ENCODE measurements at places on chromosomes 7 and 10. TPM values are rescaled to one million over a fixed set of nuclear protein-coding genes. Genes with fewer than 3 reads are reported as not detected.

GRCh38 chr7:140403878-140404564 is at the start of gene RAB19:
Gene RAB19, plus strand, starts transcription at chr7:140404058. Its CDS starts 3,589 bp downstream, at chr7:140407647.
- no peak for DNase-seq

GRCh38 chr10:90484518-90484917 is 373.3 kb downstream of the HTR7 start:
- no peak for DNase-seq

- DNase-seq: no peak
Measured at GRCh38 chr10:118307220-118307619, 34.9 kb downstream of the FAM204A start.

DNA sequence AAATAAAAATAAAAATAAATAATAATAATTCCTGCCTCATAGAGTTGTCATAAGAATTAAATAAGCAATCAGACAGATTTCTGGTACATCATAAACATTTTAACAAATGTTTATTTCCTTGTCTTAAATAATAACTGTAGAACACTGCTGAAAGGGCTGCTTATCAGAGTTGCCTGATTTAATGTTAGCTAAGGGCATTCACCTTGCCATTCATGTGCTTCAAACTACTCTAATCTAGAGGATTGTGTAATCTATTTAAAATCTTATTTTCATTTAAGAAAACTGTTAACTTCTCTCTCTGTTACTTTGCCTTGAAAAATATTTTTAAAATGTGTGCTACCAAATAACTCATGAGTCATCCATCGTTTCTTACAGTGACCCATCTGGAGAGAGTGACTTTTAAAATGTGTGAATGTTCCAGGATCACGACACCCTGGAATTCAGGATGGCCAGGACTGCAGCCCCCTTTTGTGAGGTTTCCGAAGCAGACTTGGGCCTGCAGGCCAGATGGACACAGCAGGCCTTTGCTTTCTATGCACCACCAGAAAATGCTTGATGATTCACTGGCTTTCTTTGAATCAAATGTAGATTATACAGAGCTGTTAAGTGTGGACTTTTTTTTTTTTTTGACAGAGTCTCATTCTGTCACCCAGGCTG is 109.1 kb upstream of the TNS3 start:
- no peak for DNase-seq

GRCh38 chr10:70799124-70799523 is 13.9 kb upstream of the TBATA start:
- DNase-seq: no peak

GRCh38 chr10:88385601-88386203 is 197.4 kb downstream of the RNLS start:
- DNase-seq: no peak

DNA sequence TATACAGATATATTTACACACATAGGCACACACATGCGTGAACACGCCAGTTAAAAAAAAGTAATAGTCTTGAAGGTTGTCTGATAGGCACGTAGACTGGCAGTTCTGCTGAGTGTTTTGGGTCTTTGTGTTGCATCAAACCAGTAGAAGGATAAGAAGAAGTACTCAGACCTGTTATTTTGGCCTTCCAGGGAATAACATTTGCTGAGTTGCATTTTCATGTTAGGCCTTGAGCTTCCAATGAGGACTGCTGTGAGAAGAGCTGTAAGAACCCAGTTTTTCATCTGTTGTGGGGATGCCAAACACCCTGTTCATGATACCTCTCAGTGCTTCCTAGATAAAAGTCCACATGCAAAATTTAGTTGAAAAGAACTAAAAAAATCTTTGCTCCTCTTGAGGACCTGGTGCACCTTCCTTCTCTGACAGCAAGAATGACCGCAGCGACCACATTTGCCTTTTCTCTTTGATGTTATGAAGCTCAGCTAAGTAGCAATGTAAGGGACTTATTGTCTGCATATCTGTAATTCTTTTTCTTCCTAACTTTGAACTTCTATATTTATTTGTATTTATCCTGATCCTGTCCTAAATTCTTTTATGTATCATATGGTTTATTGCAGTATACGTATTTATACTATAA is 27.2 kb downstream of the HIPK2 start:
- DNase-seq: no peak

DNA sequence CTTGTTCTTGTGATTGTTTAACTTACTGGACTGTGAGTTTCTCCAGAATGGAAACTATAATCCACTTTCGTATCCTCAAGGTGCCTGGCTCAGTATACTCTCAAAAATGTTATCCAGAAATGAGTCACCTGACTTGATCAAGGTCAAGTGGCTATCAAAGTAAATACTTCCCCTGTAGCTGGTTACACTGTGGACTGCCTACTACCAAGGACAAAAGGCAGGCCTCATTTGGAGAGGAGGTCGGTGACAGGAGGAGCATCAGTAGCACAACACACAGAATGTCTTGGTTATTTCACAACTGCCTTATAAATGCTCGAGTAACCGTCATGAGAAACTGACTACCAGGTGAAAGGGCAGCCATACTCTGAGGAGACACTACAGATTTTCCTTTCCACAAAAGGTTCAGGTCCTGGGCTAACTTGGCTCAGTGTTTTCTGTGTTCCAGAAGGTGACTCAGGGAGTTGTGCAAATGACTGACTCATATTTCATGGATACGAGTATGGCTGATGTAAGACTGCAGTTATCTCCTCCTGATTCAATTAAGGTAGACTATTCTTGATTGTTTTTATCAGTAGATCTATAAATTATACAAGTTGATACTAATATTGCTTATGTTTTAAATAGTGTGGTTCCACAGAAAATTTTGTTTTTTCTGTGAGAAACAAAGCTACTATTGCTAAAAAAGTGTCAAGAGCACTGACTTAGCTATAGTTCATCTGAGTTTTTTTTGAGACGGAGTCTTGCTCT is 4.2 kb upstream of the CCNY start:
- DNase-seq: peak; percentile 39

- no peak for DNase-seq
Measured at GRCh38 chr10:102120991-102121738, 997 bp upstream of the LDB1 start.

- no peak for DNase-seq
Measured at GRCh38 chr7:47358357-47358756, 223.6 kb downstream of the TNS3 start.

DNA sequence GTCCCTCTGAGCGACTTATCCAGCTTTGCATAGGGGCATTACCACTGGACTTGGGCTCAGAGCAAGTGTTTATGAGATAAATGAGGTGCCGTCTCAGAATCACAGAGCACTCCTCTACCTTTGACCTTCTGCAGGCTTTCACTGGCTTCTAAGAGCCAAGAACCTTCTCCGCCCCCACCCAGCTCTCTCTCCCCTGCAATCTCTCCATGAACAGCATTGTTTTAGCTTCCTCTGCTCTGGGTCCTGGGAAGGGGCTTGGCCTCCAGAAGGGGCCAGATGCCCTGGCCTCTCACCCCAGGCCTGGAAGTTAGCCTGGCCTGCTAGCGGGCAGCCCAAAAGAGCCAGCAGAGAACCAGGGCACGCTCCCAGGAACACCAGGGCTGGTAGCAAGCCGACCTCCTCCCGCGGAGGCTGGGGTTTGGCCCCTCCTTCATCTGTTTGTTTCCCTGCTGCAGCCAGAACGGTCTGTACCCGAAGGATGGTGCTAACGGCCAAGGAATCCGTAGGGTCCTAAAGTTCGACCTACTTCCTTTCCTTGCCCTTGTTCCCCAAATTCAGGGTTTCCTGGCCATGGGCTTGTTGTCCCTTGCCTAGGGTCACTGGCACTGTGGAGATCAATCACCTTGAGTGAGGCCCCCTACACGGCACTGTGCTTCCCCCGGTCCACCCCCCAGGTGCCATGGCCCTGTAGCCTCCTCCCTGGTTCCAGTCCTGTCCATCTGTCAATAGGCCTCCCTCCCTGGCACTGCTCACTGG is 18.7 kb upstream of the DDIT4 start:
- DNase-seq: no peak

DNA sequence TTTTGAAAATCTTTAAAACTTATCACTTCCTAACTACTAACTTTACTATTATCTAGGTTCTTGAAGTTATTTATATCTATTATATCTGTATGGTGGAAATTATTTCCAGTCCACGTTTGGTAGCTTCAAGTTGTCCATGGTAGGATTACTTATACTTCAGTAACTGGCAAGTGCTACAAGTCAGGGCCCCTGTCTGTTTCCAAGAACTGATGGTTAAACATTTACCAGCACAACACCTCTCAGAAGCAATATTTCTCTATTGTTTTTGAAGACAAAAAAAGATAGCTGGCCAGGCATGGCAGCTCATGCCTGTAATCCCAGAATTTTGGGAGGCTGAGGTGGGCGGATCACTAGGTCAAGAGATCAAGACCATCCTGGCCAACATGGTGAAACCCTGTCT is 240.4 kb upstream of the RHOBTB1 start:
- DNase-seq: no peak

DNA sequence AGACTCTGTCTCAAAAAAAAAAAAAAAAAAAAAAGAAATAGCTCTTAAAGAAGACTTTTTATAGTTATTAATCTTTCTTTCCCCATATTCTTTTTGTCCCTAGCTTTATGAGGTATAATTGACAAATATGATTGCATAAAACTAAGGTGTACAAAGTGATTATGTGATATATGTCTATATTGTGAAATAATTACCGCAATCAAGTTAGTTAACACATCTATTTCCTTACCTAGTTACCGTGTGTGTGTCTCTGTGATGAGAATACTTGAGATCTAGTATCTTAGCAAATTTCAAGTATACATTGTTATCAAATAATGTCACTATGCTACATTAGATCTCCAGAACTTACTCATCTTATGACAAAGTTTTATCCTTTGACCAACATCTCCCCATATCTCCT is 30.7 kb upstream of the UBN2 start:
- no peak for DNase-seq

DNA sequence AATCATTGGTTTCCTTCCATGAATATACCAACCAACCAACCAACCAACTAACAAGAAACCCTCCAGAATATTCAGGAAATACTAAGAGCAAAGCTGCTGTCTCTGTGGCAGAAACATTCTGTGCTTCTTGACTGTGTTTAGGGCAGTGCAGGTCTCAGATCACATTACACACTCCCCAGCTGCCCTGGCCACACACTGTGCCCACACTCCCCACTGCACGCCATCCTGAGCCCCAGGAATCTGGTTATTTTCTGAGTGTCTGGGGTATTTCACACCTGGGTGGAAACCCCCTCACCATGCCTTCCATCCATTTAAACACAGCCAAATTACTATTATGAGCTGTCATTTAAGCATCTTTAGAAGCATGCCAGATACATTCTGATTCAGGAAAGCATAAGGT is 183.7 kb upstream of the ANK3 start:
- DNase-seq: no peak

DNA sequence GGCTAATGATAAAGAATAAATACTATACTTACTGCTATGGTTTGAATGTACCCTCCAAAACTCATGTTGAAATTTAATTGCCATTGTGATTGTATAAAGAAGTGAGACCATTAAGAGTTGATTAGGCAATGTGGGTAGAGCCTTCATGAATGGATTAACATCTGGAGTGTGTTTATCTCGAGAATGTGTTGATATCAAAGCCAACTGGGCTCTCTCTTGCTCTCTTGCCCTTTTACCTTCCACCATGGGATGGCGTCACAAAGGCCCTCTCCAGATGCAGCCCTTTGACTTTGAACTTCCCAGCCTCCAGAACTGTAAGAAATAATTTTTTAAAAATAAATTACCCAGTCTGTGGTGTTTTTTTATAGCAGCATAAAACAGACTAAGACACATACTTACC is 50.1 kb upstream of the GHITM start:
- no peak for DNase-seq

- no peak for DNase-seq
Measured at GRCh38 chr7:54180796-54181195, 361.4 kb upstream of the VSTM2A start.

DNA sequence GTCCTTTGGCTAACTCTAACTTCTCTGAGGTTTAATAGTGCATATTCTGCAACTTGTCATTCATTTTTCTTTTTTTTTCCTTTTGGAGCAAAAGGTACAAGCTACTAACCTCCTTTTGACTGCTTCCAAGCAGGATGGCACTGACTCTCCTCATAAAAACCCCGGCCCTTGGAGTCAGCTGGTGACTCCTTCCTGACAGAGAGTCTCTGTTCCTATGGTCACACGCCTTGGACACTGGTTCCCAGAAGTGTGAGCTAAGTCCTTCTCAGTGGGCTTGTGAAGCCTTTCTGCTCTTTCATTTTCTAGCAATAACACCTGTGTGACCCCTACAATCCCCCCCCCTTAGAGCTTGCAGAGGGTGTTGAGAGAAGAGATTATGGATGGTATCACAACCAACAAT is 21.7 kb downstream of the DOCK4 start:
- DNase-seq: no peak

DNA sequence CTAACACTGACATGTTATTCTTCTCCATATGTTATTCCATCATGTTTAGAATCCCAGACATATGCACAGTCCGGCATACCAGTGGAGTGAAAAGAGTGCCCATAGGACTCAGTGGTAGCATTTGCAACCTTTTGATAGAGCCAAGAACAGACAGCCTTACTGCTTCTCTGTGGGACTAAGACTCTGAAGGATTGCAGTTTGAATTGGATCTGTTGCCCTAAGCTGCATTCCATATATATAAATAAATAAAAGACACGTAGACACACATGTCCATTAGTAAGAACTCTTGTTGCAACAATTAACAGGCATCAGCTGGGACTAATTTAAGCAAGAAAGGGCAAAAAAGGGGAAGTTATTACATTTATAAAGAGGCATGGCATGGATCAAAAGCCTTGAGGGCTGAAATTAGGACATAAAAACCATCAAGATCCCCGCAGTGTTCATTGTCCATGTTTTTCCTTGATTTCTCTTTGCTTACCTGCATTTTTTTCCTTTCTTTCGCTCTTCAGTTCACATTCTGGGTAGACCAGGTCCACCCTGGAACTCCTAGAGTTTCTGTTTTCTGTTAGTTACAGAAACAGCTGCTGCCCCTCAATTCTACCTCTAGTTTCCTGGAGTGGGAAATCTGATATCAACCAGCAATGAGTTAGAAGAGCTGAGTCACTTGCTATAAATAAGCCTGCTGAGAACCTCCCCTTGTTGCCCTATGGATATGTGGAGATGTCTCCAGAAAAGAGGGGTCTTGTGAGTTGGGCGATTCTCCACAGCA is 132.4 kb downstream of the SORCS1 start:
- DNase-seq: no peak

DNA sequence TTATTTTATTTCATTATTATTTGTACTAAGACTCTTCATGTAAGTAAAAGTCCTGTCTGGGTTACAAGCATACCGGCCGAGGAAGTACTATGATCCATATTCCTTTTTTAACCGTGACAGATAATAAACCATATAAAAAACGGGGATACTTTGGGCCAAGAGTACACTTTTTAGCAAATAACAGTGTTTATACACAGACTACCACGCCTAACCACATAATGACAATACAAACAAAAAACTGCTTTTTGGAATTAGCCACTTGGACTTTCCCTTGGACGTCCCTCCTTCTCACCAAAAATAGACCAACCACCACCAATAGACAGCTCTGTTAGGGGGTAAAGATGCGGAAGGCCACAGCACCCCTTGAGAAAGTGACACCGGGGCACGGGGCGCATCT is 800 bp downstream of the MINDY3 start:
- DNase-seq: no peak

The MUC12 gene
- not detected for total RNA-seq

The ACHE gene
- total RNA-seq: 2.0 TPM

The GPR37 gene
- total RNA-seq: 2.2 TPM

The ZP3 gene
- total RNA-seq: 4.0 TPM
